CD4-positive, alpha-beta T cell treated with Interleukin-6 for 4 hours (primary cell): ENCODE measurements at places on chromosomes 7 and 10.
A peak's percentile ranks its signal among the peaks of the same experiment; 100 is the strongest.

- DNase-seq = no peak
These were observed 222.2 kb downstream of the NEBL start for GRCh38 chr10:20674926-20675325.

GRCh38 chr7:66308411-66308810 lies 103.3 kb downstream of the TPST1 start:
- no peak for DNase-seq

GRCh38 chr10:22992621-22993020 lies 64.8 kb downstream of the ARMC3 start:
- DNase-seq = no peak

DNA sequence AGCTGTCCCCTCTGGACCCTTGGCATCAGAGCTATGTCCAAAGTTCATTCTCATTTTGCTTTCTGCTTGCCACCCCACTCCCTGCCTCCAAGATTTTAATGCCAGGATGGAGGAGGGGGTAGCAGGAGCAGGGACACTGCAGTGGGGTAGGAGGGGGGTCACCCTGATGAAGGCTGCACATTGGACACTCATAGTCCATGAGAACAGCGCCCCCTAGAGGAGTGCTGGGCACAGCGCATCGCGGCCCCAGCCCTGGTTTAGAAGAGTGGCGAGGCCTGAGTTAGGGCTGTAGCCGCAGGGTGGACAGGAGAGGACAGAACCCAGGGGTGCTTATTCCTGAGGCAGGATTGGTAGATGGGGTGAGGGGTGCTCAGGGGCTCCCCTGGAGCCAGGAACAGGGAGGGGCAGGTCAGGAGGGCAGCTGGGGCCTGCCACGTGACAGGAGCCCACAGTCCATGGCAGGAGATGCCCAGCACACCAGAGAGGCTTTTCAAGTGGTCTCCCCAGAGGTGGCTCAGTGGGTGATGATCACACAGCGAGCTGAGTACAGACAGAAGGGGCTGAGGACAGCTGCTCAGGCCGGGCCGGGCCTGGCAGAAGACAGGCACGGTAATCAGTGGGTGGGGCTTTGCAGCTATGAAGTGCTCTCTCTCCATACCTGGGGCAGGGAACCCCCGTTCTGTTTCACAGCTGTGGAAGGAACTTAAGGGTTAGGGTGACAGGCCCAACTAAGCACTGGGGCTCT lies 71.4 kb downstream of the NEURL1 start:
- DNase-seq = peak; percentile 9

DNA sequence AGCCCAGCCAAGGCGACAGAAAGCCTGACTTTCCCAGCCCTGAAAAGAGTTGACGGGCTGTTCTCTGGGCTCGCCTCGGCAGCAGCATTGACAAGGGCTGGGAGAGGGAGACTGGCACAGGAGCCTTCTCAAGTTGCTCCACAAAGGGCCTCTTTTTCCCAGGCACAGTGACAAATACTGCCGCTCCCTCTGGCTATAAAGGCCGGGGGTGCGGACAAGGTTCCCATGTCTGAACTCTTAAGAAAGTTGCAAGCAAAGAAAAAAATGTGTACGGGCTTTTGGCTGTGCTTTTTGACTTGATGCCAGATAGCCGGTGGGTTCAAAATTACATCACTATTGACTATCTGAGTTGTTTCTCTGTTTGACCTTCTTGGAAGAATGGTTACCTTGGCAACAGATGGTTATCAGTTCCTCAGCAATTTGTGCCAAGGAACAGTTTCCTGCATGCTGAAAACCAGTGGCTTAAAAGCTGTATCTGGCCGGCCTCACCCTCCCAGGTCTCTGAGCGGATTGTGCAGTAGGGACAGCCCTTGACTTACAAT lies 115.9 kb upstream of the EEPD1 start:
- no peak for DNase-seq
